ENCODE measurements at places on chromosomes 3 and 15.

- DNase-seq = no peak
Observed at GRCh38 chr3:30069056-30069455, 537.3 kb upstream of the TGFBR2 start.

GRCh38 chr3:76177610-76178009 is 392.3 kb upstream of the ZNF717 start:
- no peak for DNase-seq

- no peak for DNase-seq
Observed at GRCh38 chr3:86954747-86955146, 36.2 kb downstream of the VGLL3 start.

DNA sequence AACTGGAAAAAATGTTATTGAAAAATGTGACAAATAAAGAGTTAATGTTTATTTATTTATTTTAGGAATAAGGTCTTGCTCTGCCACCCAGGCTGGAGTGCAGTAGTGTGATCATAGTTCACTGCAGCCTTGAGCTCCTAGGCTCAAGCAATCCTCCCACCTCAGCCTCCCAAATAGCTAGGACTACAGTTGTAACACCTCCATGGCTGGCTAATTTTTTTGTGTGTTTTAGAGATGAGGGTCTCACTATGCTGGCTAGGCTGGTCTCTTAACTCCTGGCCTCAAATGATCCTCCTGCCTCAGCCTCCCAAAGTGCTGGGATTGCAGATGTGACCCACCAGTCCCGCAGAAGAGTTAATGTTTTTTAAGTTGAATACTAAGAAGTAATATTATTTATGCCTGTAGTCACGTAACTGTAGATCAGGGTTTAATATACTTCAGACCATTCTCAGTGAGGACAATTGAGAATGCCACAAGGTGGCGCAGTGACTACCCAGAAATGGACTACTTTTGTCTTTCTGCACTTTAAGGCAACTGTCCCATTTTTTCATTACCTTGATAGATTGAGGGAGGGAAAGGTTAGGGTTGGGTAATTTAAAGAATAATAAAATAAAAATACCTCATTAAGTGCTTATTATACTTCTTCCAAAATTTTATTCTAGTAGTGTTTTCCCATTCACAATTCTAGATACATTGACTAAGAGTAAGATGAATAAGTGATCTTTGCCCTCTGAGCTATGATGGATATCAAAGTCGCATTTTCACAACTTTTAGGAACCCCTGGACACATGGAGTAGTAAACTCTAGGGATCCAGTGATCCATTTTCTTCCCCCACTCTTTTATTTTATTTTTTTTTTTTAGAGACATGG is 6.0 kb downstream of the MUC13 start:
- peak; percentile 21 for DNase-seq

DNA sequence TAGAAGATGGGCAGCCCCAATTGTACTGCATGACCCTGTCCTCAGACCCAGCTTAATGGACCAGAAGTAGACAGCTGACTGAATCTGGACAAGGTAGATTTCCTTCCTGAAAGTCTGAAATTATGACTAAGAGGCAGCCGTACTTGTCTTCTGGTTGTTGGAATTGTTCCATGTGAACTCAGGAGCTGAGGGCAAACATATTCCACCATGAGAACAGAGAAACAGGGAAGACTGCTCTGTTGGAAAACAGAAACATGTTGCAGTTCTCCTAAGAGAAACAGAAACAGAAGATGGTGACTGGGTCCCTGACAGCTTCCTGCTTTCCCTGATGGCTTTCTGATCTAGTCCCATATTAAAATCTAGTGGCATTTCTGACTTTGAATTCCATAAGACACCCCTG is 24.1 kb downstream of the POPDC2 start:
- DNase-seq = no peak

GRCh38 chr3:170240671-170241070 is 18.4 kb downstream of the PRKCI start:
- DNase-seq = no peak

DNA sequence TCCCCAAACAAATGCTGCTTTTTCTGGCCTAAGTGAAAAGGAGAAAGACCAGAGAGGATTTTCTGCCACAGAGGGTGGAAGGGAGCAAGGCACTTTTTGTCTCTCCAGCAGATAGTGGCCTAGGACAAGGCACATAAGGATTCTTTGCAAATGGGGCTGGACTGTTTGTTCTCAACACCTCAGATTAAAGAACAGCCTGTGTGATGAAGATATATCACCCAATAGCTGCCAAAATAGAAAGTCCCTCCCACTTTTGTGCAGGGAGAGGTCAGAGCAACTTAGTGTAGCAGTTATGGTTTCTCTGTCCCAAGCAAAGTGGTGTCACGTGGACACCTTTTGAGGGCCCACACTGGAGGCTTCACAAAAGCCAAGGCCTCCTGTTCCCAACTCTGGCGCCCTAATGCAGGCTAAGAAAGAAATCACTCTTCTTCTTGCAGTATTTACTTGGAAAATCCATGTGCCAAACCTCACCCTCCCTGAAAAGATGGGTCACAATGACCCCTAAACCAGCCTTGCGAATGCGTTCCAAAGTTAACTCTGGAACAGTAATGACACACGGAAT is 84.9 kb downstream of the LRIG1 start:
- DNase-seq = no peak
